ENCODE measurements at places on chromosomes 5 and 9.
A peak's percentile ranks its signal among the peaks of the same experiment; 100 is the strongest.

DNA sequence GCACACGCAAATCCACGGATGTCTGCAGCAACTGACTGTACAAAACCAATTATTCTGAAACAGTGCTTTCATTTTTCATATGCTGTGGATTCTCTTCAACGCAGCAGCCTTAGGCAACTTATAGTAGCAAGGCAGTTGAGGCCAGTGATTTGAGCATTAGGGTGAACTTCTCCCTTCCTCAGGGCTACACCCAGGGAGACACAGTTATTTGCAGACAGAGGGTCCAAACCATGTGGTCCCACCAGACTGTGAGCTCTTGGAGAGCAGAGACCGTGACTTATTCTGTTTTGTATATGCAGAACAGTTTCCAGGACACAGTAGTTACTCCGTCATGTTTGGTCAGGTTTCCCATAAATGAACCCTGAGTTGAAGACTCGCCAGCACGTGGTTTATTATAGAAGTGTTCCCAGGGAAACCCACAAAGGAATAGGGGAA is 19.0 kb upstream of the WHRN start:
- DNase-seq, result peak; percentile 61

GRCh38 chr9:75814667-75815066 is 75.8 kb upstream of the PCSK5 start:
- DNase-seq, result no peak

GRCh38 chr9:37405764-37406380 is 16.6 kb upstream of the GRHPR start:
- DNase-seq, result no peak

DNA sequence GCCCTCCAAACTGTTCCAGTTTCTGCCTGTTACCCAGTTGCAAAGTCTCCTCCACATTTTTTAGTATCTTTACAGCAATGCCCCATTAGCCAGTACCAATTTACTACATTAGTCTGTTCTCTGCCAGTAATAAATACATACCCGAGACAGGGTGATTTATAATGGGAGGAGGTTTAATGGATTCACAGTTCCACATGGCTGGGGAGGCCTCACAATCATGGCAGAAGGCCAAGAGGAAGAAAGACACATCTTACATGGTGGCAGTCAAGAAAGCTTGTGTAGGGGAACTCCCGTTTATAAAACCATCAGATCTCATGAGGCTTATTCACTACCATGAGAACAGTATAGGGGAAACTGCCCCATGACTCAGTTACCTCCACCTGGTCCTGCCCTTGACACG is 600.7 kb upstream of the CDH6 start:
- DNase-seq, result no peak

GRCh38 chr9:36029765-36030528 is 6.8 kb upstream of the RECK start:
- DNase-seq, result peak; percentile 96

DNA sequence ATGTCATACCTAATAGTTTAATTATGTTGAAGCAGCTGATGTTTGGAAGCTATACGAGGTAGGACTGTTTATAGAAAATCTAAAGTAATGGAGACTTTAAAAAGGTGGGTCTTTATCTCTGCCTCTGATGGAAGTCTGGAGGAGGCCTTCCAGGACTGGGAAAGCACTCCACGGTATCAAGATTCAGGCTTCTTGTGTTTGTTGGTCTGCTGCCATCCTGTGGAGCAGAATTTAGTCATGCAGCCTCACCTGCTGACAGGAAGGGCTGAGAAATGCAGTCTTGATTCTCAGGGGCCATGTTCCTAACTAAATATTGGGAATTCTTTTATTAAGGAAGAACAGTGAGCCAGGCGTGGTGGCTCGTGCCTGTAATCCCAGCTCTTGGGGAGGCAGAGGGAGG is 15.9 kb downstream of the SPDL1 start:
- peak; percentile 42 for DNase-seq

DNA sequence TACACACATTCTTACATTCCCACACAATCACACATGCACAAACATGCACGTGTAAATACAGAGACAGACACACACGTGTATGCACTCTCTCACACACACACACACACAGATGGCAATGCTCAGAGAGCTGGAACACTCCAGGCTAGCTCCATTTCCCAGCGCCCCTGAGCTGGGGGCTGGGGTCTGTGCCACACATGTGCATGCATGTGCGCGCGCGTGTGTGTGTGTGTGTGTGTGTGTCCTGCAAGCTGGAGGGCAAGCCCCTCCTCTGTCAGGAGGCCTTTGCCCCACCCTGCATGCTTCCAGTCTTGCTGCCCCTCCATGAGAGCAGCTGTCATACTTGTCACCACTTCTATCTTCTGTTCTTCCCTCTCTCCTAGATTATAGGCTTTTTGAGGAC is 16.6 kb upstream of the S1PR3 start:
- DNase-seq, result no peak

DNA sequence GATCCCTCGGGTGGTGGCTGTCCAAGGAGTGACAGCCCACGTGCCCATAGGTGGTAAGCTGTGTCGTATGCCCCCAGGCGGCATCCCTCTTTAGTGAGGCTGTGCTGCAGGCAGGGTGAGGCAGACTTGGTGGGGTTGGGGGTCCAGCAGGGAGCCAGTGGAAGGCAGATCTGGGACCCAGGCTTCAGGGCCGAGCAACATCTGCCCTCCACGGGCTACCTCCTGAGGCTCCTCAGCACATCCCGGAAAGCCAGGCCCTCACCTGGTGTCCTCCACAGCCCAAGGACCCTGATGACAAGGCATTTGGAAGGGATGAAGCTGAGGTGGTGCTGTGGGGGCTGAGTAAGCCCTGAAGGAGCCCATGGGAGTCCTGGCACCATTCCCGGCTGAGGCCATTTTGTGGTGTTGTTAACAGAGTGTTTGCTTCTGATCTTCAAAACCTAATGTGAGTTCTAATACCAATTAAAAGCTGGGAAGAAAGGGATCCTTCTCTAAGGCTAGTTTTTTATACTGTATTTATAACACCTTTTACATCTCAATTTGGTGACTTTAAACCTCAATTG is 295.8 kb upstream of the IRX2 start:
- DNase-seq, result no peak

DNA sequence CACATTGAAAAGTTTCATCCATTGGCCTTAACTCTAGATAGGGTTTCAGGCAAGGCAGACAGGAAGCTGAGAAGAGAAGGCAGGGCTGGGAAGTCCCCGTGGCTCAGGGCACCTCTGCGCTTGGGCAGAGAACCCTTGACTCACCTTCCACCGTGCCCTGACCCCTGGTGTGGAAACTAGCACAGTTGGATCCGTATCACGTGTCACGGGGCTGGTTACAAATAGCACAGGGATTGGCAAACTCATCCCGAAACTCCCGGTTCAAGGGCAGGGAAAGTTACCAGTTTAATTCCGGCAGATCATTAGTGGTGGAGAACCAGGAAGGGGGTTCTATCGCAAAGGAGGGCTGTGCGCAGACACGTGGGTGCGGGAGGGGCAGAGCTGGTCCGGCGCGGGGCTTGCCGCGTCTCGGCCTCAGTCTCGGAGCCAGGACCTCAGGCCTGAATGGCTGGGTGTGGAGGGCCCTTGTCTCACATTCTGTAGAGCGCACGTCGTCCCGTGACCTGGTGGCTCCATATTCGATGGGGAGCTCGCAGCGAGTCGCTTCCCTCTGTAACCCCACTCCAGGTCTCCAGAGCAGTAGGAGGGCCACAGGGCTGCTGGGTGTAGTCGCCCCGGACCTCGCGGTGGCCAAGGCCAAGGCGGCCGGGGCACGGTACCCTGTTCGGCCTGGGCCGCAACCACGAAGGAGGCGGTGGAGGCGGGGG is 771 bp upstream of the TMEM171 start:
- DNase-seq, result no peak

- peak; percentile 61 for DNase-seq
Observed at GRCh38 chr5:81852291-81853029, 101.6 kb upstream of the SSBP2 start.

- DNase-seq, result no peak
Observed at GRCh38 chr5:73103870-73104299, 16.5 kb upstream of the TMEM171 start.

GRCh38 chr5:176736931-176737745 is 73.2 kb upstream of the UNC5A start:
- no peak for DNase-seq

- no peak for DNase-seq
Observed at GRCh38 chr5:107456281-107456715, 214.4 kb downstream of the EFNA5 start.

GRCh38 chr5:176675676-176676360 is 28.5 kb downstream of the TSPAN17 start:
- DNase-seq, result no peak

All from astrocyte (in vitro differentiated cells and primary cell).